Activated naive CD4-positive, alpha-beta T cell treated with Interleukin-2 at 50 U/mL for 16 hours (primary cell): ENCODE measurements at places on chromosomes 1 and 21.

DNA sequence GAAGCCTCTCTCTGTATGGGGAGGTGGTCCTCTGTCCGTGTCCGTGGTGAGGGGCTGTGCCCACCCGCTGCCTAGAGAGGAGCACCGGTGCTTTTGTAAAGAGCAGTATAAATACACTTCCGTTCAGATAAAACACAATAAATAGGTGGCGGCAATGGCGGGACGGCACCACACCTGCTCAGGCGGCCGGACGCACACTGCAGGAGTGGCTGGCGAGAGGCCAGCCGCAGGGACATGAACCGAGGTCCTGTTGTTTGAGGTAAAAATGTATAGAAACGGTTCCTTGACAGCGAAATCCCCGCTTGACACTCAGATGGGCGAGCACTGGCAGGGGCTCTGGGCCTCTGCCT is 40.8 kb downstream of the KRTAP10-1 start:
- no peak for DNase-seq

DNA sequence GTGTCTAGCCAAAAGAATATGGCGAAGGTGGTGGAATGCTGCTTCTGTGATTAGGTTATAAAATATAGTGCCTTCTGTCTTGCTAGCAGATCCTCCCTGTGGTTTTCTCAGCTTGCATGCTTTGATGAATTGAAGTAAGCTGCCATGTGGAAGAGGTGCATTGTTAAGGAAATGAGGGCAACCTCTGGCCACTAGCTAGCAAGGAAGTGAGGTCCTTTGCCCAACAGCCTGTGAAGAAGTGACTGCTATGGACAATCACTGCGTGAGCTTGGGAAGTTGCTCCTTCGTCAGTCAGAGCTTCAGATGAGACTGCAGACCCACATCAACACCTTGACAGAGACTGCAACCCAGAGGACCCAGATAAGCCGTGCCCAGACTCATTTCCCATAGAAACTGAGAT is 109.4 kb downstream of the GIPC2 start:
- DNase-seq: no peak

DNA sequence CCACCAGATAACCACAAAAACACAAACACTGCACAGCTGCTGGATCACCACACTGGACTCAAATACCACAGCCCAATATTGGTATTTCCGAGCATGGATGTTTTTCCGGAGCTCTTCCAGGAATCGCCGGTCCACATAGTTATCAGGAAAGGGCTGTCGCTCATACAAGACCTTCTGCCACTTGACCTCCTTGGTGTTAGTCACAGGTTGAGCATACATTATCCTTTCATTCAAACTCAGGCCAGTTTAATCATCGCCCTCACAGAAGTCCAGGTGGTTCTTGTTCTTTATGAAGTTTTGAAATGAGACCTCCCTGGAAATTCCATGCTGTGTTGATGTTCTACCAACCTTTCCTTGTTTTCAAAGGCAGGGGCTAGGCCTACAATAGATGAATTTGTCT is 1.5 kb downstream of the PIGC start:
- DNase-seq: no peak

- no peak for DNase-seq
These were observed 50.0 kb downstream of the LACTBL1 start for GRCh38 chr1:22922640-22923039.

DNA sequence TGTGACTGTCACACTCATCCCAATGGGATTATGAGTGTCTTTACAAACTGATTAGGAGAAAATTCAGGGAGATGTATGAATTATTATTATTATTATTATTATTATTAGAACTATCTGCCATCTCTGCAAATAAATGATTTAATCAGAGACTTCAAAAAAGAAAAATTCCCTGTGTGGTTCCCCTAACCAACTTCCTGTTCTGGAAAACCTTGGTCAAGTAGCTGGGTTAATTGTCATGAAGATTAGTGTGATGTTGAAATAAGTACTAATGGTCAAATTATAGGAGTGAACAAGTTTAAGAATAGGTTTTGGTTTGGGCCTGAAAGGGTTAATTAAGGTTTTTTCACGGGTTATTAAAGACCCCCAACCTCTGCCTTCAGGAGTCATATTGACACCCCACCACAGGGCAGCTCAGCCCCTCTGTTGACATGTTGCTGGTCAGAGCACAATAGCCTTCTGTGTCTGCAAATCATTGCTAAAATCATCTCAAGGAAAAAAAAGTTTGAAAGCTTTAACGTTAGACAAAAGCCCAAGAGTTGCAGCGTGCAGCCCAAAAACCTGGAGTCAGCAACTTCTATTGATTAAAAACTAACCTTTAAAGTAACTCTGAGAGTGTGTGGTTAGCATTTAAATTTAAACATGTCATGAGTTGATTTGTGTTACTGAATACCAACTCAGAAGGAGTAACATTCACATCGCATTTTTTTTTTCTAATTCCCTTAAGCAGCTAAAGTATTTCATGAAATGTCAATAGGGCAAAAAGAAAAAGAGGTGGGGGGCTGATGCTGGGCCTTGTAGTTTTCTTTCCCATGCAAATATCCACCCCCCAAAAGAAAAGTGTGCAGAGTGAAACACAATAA is 272.5 kb downstream of the TM2D1 start:
- DNase-seq: no peak

- no peak for DNase-seq
These were observed 63.0 kb upstream of the PRDX6 start for GRCh38 chr1:173414136-173414535.

- DNase-seq: no peak
These were observed 70.6 kb upstream of the GCLM start for GRCh38 chr1:93979718-93980319.

DNA sequence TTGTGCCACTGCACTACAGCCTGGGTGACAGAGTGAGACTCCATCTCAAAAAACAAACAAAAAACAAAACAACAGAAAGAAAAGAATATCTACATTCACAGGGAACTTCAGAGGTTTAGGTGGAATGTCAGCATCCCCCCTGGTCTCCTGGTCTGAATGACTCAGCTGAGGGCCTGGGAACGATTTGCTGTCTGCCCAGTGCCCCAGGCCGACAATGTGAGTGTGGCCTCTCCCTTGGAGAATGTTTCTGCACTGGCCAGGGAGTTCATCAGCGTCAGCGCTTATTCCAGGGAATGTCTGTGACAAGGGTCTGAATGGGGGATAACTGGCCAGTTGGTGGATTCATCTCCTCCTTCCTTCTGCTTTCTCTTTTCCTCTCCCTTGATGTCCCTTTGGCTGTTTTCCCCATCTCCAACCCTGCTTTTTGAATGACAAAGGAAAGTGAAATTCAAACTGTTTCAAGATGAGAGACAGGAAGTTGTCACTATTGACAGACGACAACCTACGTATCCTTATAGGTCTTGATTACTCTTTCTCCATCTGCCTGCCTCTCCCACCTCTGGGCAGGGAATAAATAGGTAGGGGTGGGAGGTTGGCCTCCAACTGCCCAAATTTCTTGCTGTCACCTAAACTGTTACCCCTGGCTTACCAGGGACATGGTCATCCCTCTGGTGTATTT is 213.1 kb downstream of the HHAT start:
- DNase-seq: no peak

GRCh38 chr1:209614151-209614420 is 30.6 kb downstream of the CAMK1G start:
- DNase-seq: no peak
